ENCODE measurements at places on chromosomes 2 and 18. TPM values are rescaled to one million over a fixed set of nuclear protein-coding genes. Genes with fewer than 3 reads are reported as not detected.

DNA sequence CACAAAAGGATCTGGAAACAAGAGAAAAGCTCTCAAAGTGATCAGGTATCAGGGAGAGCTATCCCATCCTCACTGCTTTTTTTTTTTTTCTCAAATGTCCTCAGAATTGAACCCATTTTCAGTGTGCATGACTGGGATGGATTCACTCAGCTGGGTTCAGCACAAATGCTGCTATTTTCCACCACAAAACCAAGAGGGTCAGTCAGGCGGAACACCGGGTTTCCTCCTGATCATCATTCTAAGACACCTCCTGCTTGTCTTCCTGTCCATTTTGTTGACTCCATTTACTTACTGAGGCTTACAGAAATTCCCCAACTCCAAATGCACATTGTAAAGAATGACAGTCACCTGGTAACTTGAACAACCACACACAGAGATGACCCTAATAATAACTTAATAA lies 39.9 kb downstream of the CYRIA start:
- no peak for DNase-seq
- H3K27me3 ChIP-seq: no peaks in the 10 kb centered on the region
- no peaks in the 10 kb centered on the region for H3K36me3 ChIP-seq

GRCh38 chr2:11175293-11175795 lies 20.1 kb downstream of the SLC66A3 start:
- no peaks in the 10 kb centered on the region for H3K27me3 ChIP-seq
- H3K27ac ChIP-seq: no peak overlapping the region
- no peaks in the 10 kb centered on the region for H3K36me3 ChIP-seq
- H3K4me1 ChIP-seq: no peaks in the 10 kb centered on the region
- no peak for DNase-seq

DNA sequence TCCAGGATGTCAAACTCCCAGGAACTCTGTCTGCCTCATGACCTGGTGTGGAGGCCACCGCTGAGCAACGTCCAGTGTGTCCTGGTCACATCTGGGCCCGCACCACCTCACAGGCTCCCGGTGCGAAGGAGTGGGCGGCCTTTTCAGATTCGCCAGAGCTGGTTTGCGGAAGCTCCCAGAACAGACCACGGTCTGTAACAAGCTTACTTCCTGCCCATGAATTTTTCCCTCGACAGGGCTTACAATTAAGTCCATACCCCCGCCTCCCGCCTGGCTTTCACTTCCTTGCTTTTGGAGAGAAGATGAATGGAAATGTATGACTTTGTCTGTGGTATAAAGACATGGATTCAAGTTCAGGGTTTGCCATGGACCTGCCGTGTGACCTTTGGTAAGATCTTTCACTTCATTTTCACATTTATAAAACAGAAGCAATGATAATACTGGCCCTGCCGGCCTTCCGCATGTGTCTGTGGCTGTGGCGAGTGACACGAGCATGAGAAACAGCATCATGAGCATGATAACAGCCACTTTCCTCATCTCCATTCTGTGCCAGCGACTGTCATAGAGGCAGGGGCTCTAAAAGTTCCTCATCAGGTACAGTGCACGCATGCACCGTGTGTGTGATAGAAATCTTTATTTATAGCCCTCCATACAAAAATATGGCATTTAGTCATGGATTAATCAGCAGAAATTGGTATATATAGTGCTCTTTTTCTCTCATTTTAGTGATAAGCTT lies 31.0 kb upstream of the KCNF1 start:
- H3K27me3 ChIP-seq: no peaks in the 10 kb centered on the region
- H3K27ac ChIP-seq: no peak overlapping the region
- no peaks in the 10 kb centered on the region for H3K36me3 ChIP-seq
- no peaks in the 10 kb centered on the region for H3K4me1 ChIP-seq
- no peak overlapping the region for H3K4me3 ChIP-seq

DNA sequence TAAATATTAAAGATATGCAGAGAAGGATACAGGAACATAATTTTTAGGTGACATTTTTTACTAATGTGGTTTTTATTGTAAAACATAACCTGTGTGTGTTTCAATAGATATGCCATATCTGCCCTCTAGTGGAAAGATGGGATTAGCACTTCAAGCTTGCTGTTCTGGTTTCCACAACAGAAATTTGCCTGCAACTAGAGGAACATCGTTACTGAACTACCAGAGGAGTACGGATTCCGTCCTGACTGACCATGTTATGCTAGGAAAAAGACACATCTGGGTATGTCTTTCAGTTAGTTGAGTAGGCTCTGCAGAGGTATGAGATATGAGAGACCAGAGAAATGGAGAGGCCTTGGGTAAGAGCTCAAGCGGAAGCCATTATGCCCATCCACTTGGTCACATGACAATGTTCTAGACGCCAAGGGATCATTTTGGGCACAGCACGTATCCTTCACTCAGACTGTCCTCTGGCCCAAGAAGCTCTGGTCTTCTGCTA lies 104.9 kb downstream of the MBD2 start:
- no peaks in the 10 kb centered on the region for H3K36me3 ChIP-seq
- no peaks in the 10 kb centered on the region for H3K4me1 ChIP-seq
- DNase-seq: no peak
- H3K27ac ChIP-seq: no peak overlapping the region
- H3K4me3 ChIP-seq: no peak overlapping the region

DNA sequence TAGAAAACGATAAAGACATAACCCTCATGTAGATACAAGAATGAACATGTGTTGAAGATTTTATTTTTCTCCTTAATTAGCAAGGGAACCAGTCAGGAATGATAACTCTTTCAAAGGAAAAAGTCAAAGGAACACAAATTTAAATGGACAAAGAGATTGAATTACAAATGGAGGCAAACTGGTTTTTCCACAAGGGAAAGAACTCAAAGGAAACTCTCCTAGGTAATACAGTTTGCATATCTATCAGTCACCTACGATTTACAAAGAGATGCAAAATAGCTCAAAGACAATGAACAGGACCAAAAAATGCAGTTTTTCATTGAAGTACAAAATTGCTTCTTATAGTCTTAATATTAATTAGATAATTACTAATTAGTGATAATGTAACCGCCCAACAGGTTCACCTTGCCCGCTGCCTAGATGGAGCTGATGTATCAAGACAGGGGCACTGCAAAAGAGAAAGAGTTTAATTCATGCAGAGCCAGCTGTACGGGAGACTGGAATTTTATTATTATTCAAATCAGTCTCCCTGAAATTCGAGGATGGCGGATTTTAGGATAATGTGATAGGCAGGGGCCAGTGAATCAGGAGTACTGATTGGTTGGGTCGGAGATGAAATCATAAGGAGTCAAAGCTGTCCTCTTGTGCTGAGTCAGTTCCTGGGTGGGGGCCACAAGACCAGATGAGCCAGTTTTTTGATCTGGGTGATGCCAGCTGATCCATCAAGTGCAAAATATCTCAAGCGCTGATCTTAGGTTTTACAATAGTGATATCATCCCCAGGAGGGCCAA lies 151.0 kb downstream of the TMEM17 start:
- H3K4me3 ChIP-seq: no peak overlapping the region
- H3K27me3 ChIP-seq: no peaks in the 10 kb centered on the region
- DNase-seq: no peak
- H3K36me3 ChIP-seq: no peaks in the 10 kb centered on the region

- DNase-seq: no peak
- H3K36me3 ChIP-seq: no peaks in the 10 kb centered on the region
- H3K27me3 ChIP-seq: no peaks in the 10 kb centered on the region
- no peak overlapping the region for H3K27ac ChIP-seq
- no peaks in the 10 kb centered on the region for H3K4me1 ChIP-seq
These were observed 351.7 kb downstream of the RAD51AP2 start for GRCh38 chr2:17166506-17166905.

- no peaks in the 10 kb centered on the region for H3K36me3 ChIP-seq
- no peak overlapping the region for H3K27ac ChIP-seq
- H3K27me3 ChIP-seq: no peaks in the 10 kb centered on the region
- no peak for DNase-seq
- H3K4me1 ChIP-seq: no peaks in the 10 kb centered on the region
These were observed 1081.9 kb downstream of the LRP1B start for GRCh38 chr2:141048951-141049350.

DNA sequence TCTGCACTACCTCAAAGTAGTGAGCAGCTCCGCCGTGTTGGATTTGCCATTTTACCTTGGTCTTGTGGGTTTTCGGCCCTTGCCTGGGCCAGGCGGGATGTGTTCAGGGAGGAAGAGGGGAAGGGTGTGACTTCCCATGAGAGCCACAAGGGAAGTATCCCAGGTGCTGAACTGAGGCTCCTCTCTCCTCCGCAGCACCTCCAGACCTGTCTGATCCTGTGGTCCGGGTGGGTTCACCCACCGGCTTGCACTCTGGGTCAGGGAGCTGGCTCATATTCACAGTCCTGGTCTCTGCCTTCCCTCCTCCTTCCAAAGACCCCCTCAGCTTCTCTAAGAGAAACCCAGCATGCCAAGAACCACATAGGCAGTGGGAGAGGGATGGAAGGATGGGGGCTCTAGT lies 235.8 kb downstream of the SEPTIN10 start:
- DNase-seq: peak; percentile 9
- no peak overlapping the region for H3K27ac ChIP-seq
- no peaks in the 10 kb centered on the region for H3K27me3 ChIP-seq
- H3K4me1 ChIP-seq: no peaks in the 10 kb centered on the region
- no peaks in the 10 kb centered on the region for H3K36me3 ChIP-seq
- H3K4me3 ChIP-seq: no peak overlapping the region

DNA sequence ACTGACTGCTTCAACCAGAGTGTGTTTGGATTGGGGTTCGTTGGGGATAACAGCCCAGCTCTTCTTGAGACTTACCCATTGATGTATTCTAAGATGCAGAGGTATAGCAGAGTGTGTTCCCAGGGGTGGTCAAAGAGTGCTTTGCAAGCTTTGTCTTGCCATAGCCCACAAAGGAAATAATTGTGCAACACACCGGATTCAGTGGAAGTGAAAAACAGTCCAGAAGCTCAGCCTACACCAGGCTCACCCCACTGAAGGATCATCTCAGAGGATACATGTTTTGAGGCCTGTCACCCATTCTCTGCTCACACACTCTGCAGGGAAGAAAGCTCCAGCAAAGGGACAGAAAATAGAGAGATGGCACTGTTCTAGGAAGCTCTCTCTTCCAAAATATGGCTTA lies 9.6 kb downstream of the CACNB4 start:
- no peaks in the 10 kb centered on the region for H3K27me3 ChIP-seq
- H3K36me3 ChIP-seq: no peaks in the 10 kb centered on the region
- no peak overlapping the region for H3K27ac ChIP-seq
- H3K4me1 ChIP-seq: no peaks in the 10 kb centered on the region
- no peak for DNase-seq

GRCh38 chr2:26610504-26611335 lies 30.4 kb downstream of the CIB4 start:
- H3K4me1 ChIP-seq: no peaks in the 10 kb centered on the region
- no peak for DNase-seq
- H3K36me3 ChIP-seq: no peaks in the 10 kb centered on the region
- H3K27ac ChIP-seq: no peak overlapping the region
- no peaks in the 10 kb centered on the region for H3K27me3 ChIP-seq

The TNFAIP6 gene
- total RNA-seq: 3.2 TPM

The STK17B gene
- total RNA-seq: 28.2 TPM

The SPTBN1 gene
- total RNA-seq: 393 TPM

The IMP4 gene
- 47.1 TPM for total RNA-seq

The ALPG gene
- not detected for total RNA-seq

The USP34 gene
- 160 TPM for total RNA-seq

The POTEJ gene
- total RNA-seq: not detected
